Right lobe of liver (tissue), 6 donors: ENCODE measurements at places on chromosomes 12 and 14.

DNA sequence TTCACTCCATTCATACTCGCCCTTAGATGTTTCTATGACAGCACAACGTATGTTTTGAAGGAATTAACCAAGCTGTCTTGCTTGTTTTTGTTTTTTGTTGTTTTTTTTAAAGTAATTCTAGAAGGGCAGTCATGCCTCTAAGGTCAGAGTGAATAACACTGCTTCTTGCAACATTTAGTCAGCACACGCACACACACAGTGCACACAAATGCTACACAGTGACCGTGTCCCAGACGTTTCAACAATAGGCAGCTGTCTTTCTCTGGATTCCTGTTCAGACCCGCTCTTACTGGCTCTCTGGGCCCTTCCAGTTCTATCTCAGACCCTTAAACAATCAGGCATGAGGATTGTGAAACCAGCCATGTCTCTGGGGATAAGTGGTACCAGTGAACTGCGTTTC lies 351.0 kb upstream of the FKBP4 start:
- DNase-seq: no peak

- DNase-seq: no peak
These were observed 283 bp upstream of the PSMB11 start for GRCh38 chr14:23041729-23042128.

GRCh38 chr12:27566626-27567025 lies 42.6 kb downstream of the PPFIBP1 start:
- DNase-seq: no peak

- DNase-seq: no peak
These were observed 9.3 kb downstream of the GALNT9 start for GRCh38 chr12:132319991-132320570.

DNA sequence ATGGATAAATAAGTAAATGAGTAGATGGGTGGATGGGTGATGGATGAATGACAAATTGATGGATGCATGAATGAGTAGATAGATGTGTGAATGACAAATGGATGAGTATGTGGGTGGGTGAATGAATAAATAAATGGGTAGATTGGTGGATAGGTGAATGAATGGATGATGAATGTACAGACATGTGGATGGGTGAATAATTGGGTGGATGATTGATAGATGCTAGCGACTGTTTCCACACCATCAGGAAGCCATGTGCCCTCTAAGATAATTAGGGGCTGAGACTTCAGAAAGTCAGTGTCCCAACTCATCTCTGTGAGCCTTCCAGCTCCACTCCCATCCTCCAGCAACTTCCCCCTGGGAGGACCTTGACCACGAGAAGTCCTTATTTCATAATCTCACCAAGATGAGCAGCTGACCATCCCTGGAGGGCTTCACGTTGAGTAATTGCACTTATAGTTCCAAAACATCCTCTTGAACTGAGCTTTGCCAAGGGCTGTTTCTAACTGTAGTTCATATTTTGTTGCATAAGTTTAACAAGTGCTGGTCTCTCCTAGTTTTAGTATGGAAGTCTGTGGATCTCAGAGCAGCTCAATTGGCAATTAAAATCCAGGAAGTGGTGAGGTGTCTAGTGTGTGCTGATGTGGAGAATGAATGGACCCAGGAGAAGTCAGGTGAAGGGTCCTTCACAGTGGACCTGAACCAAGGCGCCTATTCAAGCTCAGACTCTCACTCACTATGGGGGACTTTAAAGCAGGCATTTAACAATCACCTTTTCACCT lies 295.7 kb downstream of the ADGRD1 start:
- no peak for DNase-seq

DNA sequence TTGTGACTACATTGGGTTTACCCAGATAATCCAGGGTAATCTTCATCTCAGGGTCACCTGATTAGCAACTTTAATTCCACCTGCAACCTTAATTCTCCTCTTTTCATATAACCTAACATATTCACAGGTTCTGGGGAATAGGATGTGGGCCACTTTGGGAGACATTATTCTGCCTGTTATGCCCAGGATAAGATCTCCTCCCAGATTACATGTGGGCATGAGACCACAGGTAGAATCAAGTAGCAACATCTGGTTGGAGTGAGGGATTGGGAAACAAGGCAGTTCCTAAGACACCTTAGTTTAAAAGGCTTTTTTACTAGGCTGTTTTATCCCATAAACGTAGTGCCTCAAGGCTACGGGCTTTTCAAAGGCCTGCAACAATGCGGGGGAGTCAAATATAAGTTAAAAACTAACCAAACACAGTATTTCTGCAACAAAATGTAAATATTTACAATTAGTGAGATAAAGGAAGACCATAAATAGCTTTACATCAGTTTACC lies 181.5 kb downstream of the FOXA1 start:
- DNase-seq: no peak

DNA sequence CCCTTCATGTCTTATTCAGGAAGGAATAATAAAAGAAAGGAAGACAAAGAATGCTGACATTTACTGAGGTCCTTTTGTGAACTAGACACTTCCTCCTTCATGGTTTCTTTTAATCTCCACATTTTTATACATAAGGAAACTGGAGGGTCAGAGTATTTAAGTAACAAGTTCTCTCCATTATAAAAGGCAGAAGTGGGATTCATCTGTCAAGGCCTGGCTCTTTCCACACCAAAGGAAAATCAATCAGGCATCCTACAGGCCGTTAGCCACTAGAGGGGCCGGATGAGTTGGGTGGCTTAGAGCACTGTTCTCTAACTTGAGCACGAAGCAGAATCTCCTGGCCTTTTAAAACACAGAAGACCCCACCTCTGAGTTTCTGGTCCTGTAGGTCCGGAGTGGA lies 36.8 kb upstream of the NINJ2 start:
- DNase-seq: no peak

DNA sequence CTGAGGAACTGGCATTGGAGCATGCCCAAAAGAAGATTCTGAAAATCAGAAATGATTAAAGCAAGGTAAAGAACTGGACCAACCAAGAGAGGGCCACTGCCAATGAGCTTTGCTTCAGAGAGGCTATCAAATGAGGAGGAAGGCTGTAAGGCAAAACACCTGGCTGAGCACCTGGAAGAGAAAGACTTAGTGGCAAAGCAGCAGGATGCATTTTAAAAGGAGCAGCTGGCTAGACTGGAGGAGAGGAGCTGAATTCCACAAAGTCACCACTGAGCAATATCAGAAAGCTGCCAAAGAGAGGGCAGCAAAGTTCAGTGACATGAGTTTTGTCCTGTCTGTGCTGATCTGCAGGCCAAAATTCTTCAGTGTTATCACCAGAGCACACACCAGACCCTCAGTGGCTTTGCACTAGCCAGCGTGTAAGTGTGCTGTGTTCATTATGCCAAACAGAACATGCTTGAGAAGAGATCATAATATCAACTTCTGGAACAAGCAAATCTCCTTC lies 338.7 kb downstream of the TRHDE start:
- no peak for DNase-seq
